Mucosa of gallbladder (tissue), 1 donor: ENCODE measurements at places on chromosomes 3 and 15. TPM values are rescaled to one million over a fixed set of nuclear protein-coding genes. Genes with fewer than 3 reads are reported as not detected.

DNA sequence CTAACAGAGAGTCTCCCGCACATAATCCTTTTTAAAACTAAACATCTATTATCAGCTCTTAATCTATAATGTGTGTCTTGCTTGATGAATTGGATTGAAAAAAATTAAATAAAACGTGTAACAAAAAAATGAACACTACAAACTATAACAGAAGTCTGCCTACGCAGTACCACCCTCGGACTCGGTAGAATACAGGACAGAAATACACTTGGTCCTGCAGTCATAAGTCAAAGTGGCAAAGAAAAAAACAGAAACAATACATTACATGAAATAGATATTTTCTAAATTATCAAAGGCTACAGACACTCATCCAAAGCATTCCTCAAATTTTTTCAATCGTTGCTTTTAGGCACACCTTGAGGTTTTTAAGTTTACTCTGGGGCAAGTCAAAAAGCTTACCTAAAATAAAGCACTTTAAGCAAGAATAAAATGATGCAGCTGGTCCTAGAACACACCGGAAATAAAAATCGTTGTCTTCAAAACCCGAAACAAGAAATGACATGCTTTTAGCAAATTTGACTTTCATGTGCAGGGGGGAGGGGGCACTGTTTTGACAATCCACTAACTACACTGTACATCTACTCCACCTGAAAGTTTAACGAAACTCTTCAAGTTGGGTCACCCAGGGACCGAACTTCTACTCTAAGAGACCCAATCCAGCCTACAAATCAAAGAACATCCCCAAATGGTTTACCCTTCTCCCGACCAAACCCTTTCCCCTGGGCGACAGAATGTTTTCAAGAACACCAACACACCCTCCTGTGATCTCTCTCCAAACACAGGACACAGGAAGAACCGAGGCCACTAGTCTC is 1.3 kb downstream of the ADAM10 start:
- no peak for DNase-seq

- no peak for DNase-seq
These were observed 616.0 kb upstream of the NAALADL2 start for GRCh38 chr3:174243171-174243570.

DNA sequence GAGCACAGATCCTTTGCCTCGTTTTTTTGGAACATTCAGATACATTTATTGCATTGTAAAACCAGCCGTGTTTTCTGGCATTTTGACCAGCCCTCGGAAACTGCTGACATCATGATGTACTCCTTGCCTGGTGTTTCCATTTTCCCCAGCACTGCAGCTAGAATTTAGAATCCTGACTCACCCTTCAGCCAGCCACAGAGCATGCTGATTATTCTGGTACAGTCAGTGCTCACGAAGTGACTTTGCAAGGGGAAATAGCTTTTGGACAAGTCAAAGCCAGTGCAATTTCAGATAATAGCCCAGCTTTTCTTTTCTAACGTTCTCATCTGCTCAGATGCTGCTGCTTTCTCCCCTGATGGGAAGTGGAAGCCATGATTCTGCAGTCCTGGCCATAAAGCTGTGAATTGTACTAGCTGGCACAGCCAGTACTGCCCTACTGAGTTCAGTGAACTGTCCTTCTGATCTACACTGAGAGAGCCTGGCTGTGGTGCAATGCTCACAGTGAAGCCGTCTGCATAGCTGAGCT is 12.1 kb upstream of the CNBP start:
- peak; percentile 67 for DNase-seq

DNA sequence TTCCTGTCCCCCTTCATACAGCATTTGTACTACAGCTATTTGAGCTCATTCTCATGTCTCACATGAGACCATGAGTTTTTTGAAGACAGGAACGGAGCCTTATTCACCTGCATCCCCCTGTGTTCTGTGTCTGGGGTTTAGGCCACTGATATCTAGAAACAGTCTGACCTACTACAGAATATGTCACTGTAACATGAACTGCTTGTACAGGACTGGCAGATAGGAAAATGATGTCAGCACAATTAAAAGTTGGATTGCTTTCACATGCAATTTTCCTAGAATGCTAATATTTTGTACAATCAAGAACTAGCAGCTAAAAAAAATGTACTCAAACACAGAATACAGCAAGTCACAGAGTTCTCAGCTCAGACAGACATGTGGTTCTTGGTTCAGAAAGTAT is 90.8 kb upstream of the FGF12 start:
- DNase-seq = no peak

FEZF2 gene
- not detected for total RNA-seq

RSRC1 gene
- 30.4 TPM for total RNA-seq

DNA sequence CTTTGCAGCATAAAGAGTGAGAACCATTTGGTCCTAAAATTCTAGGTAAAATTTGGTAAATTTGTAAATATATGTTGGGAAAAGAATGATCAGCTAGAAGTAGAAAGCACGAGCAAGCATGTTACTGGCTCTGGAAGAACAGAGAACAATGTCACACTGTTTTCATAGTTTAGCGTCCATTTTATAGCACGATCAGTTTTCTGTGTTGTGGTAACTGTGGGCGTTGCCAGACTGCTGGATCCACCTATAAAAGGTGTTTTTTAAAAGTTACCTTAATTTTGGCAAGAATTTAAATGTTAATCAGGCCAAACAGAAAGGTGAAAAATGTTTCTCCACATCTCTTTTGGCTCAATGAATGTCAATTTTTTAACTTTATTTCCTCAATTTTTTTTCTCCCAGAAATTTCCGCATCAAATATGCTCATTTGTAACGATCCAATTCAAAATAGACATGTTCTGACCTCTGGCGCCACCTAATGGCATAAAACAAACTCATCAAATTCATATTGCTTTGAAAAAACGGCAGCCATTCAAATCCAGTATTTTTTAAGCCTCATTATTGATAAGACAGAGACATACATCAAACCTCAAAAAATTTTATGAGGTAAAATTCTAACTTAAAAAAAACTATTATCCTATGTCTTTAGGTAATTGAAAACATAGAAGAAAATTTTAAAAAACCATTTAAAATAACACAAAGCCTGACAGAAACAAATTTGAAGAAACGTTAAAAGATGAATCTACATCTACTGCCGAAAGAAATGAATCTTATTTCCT is 5.5 kb upstream of the GP5 start:
- peak; percentile 40 for DNase-seq

DNA sequence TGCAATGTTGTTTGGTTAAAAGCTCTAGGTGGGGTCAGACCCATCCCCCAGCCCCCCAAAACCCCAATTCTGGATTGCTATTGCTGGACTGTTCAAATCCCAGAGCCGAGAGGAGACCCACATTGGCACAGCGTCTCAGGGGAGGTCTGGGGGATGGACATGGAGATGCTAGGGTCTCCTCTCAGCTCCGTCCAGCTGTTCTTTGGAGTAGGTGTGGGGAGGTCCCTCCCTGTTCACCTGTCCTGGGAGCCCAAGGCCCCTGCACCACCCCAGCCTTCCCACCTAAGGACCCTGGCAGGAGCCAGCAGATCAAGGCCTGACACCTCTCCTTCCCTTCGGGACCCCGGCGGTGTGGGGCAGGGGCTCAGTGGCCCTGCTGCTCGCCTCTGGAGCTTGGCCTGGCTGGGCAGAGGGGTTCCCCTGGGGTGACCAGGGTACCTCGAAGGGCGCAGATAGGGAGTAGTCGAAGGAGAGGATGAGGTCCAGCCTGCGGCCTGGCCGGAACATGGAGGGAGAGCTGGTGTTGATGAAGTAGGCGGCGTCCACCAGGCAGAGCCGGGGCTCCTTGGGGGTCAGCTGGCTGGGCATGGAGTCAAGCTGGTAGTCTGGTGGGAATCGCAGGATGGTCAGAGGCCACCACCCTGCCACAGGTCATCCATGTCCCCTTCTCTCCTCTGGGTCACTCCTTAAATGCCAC is 23.9 kb downstream of the PLA2G4D start:
- no peak for DNase-seq

DNA sequence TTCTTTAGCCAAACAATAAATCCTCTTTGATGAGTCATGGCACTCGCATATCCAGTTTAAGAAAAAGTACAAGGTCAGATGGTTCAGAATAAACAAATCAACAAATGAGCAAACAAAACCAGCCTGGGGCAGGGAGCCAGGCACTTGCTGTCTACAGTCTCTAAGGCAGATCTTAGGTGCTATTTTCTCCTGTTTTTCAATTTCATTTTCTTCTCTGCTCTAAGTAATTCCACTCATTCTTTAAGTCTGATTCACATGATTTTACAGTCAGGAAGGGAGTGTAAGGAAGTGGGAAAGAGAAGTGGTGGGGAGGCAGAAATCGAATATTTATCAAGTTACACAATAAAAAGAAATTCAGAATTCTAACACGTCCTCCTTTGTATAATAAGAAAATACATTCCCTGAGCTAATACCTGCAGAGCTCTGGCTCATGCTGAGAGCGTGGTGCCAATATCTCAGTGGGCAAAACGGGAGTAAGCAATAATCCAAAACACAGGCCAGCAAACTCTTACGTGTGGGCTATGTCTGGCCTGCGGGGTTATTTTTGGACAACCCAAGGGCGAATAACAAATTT is 298.6 kb downstream of the ADAMTS17 start:
- DNase-seq = no peak

DNA sequence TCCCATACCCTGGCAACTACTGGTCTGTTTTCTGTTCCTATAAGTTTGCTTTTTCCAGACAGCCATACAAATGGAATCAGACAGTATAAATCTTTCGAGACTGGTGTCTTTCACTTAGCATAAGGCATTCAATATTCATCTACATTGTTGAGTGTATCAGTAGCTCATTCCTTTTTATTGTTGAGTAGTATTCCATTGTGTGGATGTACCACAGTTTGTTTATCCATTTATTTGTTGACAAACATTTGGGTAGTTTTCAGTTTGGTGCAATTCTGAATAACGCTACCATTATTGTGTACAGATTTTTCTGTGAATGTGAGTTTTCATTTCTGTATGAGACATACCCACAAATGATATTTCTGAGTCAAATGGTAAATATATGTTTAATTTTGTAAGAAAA is 35.4 kb downstream of the LARP6 start:
- DNase-seq = no peak
